Activated CD8-positive, alpha-beta memory T cell treated with anti-CD3 and anti-CD28 coated beads for 24 hours (primary cell): ENCODE measurements at places on chromosomes 1 and 21.

- DNase-seq, result no peak
Observed at GRCh38 chr1:197207081-197207480, 60.6 kb upstream of the ASPM start.

DNA sequence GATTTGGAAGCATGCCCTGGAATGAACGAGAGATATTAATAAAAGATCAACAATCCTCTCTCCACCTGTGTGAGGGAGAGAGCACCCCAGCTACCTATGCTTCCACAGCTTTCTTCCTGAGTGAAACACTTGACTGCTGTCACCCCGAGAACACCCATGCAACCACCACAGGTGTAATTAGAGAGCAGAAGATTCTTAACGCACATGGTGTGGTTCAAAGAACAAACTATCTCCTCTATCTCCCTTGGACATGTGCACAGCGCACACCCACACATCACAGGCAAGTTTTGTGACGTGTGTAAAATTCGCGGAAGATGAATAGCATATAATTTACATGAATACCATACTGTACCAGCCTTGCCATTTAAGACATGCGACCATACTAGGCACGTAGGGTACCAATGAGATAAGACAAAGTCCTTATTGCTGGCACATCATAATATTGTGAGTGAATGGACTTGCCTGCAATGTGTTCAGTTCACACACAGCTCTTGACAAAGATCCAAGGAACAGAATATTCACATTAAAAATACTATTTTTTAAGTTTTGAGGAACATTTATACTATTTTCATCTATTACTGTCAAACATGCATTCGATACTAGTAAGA is 11.6 kb downstream of the ERRFI1 start:
- no peak for DNase-seq

DNA sequence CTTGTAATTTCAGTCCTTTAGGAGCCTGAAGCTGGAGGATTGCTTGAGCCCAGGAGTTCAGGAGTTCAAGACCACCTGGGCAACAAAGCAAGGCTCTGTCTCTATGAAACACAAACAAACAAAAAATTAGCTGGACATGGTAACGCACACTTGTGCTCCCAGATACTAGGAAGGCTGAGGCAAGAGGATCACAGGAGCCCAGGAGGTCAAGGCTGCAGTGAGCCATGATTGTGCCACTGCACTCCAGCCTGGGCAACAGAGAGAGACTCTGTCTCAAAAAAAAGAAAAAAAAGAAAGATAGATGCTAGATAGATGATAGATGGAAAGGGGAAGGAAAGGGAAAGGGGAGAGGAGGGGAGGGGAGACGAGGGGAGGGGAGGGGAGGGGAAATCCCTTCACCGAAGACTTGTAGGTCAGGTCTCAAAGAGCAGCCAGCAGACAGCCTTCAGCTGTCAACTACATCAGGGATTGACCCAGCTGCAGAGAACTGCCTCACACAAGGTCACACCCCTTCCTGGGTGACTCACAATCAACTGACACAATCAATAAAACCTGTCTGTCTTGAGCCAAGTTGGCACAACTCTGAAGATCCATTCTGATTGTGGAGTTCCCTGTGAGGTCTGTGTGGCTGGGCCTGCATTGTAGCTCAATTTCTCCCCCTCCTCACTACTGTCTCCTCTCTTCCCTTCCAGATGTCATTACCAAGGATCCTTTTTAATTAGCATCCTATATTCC is 200.6 kb downstream of the RGS7 start:
- no peak for DNase-seq

DNA sequence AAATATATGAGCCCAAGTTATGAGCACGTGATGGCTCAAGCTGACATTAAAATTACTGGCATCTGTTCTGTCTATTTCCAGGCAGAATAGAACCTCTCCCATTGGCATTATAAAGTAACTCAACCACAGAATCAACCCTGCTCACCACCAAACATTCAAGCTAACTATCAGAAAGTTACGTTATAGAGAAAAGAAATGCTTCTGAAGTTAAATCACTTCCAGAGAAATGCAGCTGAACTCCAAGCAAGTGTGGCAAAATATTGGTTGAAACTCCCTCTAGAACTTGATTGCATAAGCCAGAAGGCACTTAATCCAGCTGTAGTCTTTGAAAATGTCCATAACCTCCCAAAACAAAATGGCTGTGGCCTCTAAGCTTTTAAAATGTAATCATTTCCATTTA is 36.2 kb upstream of the UBE2U start:
- DNase-seq, result no peak

GRCh38 chr1:96968983-96969382 is 247.4 kb downstream of the PTBP2 start:
- DNase-seq, result no peak

DNA sequence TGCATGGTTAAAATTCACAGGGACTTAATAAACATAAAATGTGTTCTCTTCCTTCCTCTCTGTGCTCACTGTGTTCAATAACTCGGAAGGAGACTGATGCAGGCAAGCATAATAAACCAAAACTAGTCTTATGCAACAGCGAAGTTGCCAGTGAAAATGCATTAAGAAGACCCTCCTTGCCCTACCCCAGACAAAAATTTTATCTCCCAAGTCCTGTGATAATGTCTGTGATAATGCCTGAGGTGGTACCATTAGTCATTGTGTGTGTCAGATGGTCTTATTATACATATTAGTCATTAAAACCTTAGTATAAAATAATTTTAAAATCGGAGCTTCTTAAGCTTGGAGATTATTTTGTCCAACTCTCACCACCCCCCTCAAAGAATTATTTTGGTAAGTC is 97.8 kb downstream of the NGF start:
- no peak for DNase-seq
